ENCODE measurements at places on chromosomes 7 and 10.

GRCh38 chr7:117021366-117021765, 68.1 kb downstream of the ST7 start:
- no peak for DNase-seq

DNA sequence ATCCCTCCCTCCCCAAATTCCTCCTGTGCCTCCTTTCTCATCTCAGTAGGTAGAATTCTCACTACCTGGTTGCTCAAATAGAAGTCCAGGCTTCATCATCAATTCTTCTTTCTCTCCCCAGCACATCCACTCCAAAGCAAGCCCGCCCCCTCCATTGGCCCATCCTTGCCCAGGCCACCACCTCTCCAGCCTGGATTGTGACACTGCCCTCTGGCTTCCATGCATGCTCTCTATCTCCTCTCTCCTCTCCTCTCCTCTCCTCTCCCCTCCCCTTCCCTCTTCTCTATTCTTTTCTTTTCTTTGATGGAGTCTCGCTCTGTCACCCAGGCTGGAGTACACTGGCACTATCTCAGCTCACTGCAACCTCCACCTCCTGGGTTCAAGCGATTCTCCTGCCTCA, 144.9 kb downstream of the UBE2H start:
- DNase-seq = no peak

- DNase-seq = no peak
Measured at GRCh38 chr10:132391676-132392020, 5.4 kb upstream of the PWWP2B start.

- DNase-seq = no peak
Measured at GRCh38 chr10:118871244-118871865, 116.6 kb upstream of the CACUL1 start.

GRCh38 chr7:24707988-24708615, 49.2 kb downstream of the GSDME start:
- no peak for DNase-seq

DNA sequence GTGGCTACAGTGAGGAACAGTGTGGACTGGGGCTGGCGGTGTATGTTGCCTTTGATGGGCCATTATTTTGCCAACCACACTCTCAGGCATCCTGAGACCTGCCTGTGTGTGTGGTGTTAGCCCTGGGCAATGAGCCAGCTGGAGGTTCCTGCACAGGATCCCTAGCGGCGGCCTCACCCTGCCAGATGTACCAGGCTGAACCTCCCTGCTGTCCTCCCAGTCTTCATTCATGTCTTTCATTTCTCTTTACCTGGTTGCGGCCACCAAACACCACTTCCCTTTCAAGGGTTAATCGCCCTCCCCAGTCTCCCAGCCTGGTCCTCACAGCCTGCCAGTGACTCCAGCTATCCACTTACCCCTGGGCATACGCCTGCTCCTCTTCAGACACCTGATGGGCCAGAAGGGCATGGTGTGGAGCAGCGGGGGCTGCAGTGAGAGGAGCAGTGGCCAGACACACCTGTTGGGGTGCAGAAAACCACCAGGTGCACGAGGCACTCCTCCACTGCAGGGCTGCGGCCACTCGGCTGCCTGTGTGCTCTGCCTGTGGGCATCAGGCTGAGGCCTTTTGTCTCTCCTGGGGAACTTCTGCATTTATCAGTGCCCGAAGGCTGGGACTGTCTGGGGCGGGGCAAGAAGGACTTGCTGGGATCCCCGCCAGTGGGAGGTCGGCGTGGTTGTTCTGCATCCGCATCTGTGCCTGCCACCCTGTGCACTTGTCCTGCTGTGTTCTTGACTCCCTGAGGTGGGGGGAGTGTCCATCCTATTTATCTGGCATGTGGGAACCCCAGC, 111.6 kb downstream of the ARHGAP22 start:
- no peak for DNase-seq

GRCh38 chr7:131152766-131153165, 174.9 kb upstream of the MKLN1 start:
- no peak for DNase-seq

GRCh38 chr10:86399879-86400704, 33.5 kb upstream of the GRID1 start:
- DNase-seq = peak; percentile 95

DNA sequence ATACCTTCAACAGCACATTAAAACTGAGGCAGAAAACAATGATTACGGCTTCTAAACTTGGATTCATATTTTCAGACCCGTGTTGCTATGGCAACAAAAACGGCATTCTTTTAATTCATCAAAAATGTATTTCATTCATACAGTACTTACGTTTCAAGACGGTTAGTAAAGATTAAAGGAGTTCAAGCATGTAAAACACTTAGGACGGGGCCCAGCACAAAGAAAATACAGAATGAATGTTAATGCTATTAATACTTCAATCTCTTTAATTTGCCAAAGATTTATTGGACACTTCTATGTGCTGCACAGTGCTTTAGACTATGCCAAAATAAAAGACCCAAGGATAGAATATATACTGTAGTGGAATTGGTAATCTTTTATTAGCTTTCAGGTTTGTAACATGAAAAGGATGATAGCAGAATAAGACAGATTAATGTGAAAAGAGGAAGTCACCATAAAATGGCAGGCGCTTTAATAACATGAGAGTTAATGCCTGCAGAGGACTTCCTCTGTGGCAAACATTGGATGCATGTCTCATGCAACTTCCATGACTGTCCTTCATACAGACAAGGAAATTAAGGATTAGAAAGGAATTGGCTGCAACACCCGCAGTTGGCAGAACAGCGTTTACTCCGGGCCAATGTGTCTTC, 201.6 kb upstream of the KLF6 start:
- DNase-seq = no peak

GRCh38 chr7:52911326-52911725, 124.1 kb upstream of the POM121L12 start:
- no peak for DNase-seq

- no peak for DNase-seq
Measured at GRCh38 chr10:11647676-11648075, 36.2 kb upstream of the USP6NL start.

GRCh38 chr10:63027531-63027930, 105.6 kb upstream of the NRBF2 start:
- DNase-seq = no peak

GRCh38 chr10:34824870-34825269, 9.8 kb upstream of the PARD3 start:
- DNase-seq = no peak

GRCh38 chr10:68212721-68213352, 19.1 kb downstream of the ATOH7 start:
- DNase-seq = no peak

DNA sequence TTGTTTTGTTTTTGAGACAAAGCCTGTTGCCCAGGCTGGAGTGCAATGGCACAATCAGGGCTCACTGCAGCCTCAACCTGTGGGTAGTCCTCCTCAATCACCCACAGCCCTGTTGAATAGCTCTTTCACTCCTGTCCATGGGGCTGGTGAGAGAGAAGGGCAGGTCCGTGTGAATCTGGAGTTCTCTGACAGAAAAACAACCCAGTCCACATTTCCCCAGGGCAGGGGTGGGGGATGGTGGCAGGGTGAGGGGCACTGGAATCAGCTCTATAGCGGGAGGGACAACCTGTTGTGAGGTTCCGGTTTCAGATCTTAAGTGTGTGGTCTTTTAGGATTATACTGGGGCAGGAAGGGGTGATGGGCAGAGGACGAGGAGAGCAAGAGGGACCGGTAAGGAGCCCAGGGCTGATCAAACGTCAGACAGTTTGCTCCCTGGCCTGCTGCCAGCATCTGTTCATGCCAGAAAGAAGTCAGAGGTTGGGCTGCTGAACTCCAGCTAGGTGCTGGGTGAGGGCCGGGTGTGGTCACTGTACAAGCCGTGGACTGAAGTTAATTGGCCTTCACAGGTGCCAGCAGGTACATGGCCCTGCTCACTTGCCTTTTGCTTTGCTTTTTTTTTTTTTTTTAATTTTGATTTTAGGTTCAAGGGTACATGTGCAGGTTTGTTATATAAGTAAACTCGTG, 33.2 kb upstream of the MKRN1 start:
- no peak for DNase-seq

- no peak for DNase-seq
Measured at GRCh38 chr10:28975891-28976531, 298.7 kb downstream of the BAMBI start.

GRCh38 chr10:31314256-31315150, 4.5 kb upstream of the ZEB1 start:
- DNase-seq = no peak

GRCh38 chr10:74977913-74978847, 133.3 kb upstream of the SAMD8 start:
- DNase-seq = peak; percentile 23

- no peak for DNase-seq
Measured at GRCh38 chr10:68202960-68203353, 29.0 kb downstream of the ATOH7 start.

- no peak for DNase-seq
Measured at GRCh38 chr10:95431900-95432342, 129.2 kb downstream of the SORBS1 start.

GRCh38 chr10:89351780-89352597, 24.2 kb downstream of the IFIT3 start:
- no peak for DNase-seq

GRCh38 chr10:3692387-3692999, 92.5 kb downstream of the KLF6 start:
- DNase-seq = no peak

GRCh38 chr7:6130007-6130587, 98.9 kb downstream of the ANKRD61 start:
- no peak for DNase-seq

GRCh38 chr10:119805702-119806230, 66.9 kb downstream of the MCMBP start:
- no peak for DNase-seq

DNA sequence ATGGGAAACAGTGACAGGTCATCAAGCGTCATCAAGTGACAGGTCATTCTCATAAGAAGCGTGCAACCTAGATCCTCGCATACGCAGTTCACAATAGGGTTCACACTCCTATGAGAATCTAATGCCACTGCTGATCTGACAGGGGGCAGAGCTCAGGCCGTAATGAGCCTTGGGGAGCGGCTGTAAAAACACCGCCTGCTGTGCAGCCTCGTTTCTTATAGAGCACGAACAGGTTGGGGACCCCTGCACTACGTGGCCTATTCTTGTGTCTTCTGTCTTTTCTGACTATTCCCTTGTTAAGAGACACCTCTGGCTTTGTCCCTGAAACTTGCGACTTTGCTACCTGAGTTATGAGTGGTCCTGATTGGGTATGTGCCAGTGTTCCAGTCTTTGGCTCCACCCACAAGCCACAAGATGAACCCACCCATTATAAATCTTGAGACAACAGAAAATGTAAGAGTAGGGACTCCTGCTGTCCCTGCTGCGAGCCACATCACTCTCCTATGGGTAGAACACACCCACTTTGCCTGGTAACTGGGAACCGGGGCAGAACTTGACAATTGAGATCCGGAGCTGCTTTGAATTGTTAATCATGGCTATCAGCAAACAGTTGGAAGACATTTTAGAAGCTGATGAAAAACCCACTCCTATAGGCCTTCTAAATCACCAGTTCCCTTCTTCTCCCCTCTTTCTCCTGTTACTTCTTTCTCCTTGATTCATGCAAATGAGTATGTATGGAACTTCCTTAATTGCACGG, 55.8 kb upstream of the EXOC4 start:
- DNase-seq = no peak

GRCh38 chr10:124577651-124578050, 116.0 kb downstream of the LHPP start:
- no peak for DNase-seq

DNA sequence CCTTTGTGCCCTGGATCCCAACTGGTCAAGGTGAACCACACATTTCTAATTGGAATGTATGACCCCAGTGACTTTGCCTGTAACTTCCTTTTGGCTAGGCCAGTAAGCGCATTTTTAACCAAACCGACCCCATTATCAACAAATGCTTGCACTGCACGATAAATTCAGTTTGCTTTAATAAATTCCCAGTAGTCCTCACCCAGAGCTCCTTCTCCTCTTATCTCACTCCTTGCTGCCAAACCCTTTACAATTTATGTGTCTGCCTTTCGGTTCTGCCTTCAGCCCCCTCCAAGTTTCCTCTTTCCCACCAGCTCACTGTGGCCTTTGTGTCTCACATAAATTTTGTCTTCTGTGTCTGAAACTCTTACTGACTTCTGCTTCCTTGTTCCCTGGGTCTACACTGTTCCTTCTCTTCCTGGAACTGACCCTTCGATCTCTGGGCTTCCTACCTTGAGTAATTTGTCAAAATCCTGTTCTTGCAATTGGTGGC, 59.0 kb downstream of the TBXAS1 start:
- no peak for DNase-seq

GRCh38 chr7:105759670-105760550, 116.5 kb downstream of the ATXN7L1 start:
- DNase-seq = no peak

GRCh38 chr10:108597657-108598319, 1325.5 kb downstream of the XPNPEP1 start:
- no peak for DNase-seq

GRCh38 chr7:137590756-137591305, 247.3 kb upstream of the PTN start:
- no peak for DNase-seq

DNA sequence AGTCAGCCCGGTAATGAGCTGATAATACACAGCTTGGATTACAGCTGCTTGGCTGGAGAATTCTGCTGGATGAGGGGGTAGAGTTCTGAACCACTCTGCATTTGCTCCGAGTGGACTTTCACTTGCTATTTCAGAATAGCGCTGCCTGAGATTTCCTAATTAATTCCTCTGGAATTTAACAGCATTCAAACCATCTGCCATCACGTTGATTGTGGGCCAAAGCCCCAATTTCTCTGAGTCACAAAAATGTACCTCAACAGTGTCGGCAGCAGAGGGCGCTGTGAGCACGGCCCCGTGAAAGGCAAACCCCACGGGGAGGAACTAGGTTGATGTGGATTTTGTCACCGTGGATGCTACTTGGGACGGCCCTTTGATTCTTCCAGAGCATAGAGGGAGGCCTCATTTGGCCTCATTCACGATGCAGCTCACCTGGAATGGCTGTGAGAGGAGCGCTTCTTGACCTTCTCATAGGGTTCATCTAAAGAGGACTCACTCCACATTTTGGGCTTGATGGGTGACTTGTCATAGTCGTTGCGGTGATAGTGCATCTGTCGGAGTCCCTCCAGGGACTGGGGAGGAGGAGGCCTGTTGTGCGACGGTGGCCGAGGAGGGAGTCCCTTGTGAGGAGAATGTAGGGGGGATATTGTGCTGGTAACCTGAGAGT, 73.3 kb downstream of the PRPF18 start:
- peak; percentile 32 for DNase-seq

DNA sequence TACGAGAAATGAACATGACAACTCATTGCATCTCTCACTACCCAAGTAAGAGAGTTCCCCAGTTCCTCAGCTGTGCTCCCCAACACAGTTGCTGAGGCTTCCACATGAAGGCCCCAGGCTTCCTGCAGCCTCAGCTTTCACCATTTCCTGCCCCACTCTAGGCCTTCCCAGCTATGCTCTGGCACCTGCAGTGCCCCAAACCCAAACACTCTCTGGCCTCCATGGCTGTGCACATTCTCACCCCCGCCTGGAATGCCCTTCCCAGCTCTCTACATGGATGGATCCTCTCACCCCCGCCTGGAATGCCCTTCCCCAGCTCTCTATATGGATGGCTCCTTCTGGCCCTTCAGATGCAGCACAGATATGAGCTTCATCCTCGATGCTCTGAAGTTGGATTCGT, 61.3 kb downstream of the KIAA1549 start:
- no peak for DNase-seq
